ENCODE measurements at places on chromosomes 11 and 22.

DNA sequence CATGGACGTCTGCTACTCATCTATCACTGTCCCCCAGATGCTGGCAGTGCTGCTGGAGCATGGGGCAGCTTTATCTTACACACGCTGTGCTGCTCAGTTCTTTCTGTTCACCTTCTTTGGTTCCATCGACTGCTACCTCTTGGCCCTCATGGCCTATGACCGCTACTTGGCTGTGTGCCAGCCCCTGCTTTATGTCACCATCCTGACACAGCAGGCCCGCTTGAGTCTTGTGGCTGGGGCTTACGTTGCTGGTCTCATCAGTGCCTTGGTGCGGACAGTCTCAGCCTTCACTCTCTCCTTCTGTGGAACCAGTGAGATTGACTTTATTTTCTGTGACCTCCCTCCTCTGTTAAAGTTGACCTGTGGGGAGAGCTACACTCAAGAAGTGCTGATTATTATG is 9.2 kb upstream of the OR9Q2 start:
- no peak for DNase-seq

DNA sequence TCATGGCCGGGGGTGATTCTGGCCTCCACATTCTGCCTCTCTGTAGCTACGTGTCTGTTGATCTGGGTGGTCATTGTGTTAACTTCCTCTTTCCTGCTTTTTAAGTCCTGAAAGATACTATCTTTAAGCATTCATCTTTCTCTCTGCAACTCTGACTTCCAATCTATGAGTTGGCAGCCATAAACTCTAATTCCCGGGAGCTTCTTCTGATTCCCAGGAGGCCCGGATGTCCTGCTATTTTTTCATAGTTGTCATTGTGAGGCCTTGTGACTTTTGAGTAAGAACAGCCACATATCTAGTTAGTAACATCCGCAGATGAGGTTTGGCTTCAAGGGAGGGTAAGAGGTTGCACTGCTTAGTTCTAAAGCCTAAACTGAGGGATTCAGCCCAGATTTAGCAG is 107.8 kb downstream of the SYN3 start:
- no peak for DNase-seq

DNA sequence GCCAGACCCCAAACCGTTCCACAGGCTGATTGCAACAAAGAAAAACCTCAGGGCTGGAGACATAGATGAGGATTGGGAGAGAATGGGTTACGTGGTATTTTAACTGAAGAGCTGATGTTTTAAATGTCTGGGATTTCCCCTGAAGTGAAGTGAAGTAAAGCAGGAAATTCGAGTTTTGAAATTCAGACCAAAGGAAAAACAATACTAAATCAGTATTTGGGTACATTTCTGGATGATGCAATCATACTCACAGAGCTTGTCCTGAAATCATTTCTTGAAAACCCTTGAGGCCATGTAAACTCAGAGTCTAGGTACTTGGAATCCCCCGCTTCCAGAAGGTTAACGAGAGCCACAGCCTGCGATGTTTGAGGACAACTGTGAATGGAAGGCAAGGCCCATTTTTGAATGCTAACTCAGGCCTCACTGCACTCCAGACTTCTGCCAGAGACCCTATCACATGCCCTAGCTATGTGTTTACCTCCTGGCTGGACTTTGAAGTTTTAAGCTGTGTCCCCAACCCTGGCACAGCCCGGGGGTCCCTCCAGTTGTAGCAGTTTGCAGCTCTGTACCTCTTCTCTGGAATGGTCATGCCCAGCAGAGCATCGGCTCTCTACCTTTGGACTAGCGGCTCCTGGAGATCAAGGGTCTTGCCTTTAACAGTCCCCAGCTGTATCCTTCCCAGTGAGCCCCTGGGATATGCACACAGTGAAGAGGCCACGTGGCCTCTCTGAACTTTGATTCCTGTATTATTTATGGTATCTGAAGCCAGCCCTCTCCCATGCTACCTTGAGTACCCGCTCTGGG is 5.4 kb upstream of the FTH1 start:
- no peak for DNase-seq

DNA sequence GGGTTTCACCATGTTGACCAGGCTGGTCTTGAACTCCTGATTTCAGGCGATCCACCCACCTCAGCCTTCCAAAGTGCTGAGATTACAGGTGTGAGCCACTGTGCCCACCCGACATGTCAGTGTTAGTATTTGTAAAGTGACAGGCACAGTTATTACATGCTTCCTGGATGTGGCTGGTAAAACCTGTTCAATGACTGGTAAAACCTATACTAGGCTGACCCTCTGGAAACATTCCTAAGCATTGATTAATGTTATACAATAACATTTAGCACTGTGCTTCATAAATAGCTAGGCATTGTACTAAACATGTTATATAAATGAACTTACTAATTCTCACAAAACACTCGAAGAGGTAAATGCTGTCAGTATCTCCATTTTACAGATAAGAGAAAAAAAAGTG is 20.9 kb upstream of the JHY start:
- DNase-seq, result no peak

DNA sequence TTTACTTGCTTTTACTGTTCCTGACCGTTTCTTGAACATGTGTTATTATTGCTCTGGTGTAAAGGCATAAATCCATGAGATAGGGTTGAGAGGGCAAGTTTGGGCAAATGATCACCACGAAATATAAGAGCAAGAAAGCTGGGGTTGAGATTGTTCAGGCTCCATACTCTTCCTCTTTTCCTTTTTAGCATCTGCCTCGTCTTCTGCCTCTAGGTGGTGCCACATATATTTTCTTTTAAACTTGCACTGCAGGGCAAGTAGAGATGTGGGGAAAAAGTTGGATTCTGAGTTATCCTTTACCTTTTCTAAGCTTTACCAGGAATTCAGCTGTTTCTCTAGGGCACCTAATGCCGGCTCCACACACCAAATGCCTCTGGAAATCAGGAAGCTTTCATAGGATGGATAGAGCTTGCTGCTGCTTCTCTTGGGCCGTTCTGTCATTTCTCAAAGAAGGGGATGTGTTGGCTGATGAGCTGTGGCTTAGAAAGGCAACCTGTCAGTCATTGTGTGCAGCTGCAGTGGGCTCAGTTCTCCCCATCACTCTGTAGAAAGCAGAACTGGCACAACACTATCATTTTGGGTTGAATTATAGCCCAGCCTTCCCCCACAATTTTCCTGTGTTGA is 98.2 kb downstream of the LDLRAD3 start:
- DNase-seq, result no peak

GRCh38 chr22:46041642-46042041 is 64.7 kb upstream of the WNT7B start:
- no peak for DNase-seq

- DNase-seq, result no peak
These were observed 1.7 kb downstream of the APOL5 start for GRCh38 chr22:35719212-35719875.

- peak; percentile 94 for DNase-seq
These were observed 32.5 kb downstream of the PLEKHA7 start for GRCh38 chr11:16981651-16982194.

DNA sequence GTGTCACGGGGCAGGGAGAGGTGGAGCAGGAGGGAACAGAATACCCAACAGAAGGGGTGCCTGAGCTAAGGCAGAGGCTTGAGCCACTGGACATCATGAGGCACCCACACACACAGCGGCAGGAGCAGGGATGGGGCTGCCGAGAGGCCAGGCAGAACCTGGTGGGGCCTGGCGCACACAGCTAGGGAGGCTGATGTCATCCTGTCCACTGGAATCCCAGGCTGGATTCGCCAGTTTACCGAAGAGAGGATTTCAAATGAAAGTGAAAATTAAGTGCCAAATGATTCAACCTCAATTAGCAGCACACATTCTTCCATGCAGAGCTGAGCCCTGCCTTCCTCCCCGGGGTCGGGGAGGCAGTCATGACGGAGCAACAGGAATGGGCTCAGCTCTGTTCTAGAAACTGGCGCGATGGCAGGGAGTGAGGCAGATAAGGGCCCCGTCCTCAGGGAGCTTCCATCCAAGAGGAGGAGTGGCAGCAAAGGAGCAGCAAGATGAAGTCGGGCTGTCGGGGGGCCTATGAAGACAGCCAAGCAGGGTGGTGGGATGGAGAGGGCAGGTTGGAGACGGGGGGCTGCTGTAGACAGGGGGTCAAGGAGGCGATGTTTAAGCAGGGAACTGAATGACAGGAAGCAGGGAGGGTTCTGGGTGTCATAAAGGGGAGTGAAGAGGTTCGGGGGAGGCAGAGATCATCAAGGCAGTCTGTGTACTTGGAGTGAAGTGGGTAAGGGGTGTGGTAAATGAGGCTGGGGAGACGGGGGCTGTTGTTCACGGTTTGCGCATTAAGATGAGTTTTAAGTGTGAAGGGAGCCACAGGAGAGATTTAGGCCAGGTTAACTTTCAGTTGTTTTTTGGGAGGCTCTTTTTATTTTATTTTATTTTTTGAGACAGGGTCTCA is 6.4 kb downstream of the RAC2 start:
- no peak for DNase-seq

DNA sequence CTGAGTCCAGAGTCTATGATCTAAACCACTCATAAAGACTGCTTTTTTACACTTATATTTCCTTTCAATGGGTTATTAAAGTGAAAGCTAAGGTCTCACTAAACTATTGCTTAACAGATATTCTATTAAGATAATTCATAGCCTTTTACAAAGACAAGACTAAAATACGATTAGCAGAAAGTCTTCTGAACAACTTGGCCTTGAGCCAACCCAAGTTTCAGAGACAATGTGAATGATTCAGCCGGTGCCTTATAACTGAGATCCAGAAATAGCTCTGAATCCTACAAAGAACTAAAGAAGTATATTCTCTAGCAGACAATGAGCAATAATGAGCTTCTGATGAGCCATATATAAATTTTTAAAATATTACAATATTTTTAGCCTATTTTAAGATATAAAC is 41.5 kb upstream of the CARD18 start:
- no peak for DNase-seq

GRCh38 chr11:72716290-72716689 is 35.9 kb downstream of the ARAP1 start:
- DNase-seq, result peak; percentile 61

- DNase-seq, result no peak
These were observed 17.3 kb downstream of the RPL27A start for GRCh38 chr11:8699903-8700302.

DNA sequence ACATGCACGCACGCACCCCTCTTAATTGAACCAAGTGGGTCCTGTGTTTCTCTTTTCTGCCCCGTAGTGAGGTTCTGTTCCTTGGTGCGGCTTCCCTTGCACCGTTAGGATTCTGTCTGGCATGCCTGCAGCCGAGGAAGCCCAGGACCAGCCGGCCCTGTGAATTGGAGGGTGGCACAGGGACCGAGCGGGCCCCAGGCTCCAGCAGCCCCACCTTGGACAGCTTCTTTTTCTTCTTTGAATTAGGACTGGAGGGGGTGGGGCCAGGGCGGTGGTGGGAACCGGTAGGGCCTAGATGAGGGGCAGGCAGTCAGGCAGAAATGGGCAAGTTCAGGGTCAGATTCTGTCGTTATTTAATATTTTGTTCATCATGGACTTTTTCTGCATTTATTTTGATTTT is 94.7 kb downstream of the MPPED1 start:
- no peak for DNase-seq

- DNase-seq, result no peak
These were observed 621 bp downstream of the HMOX1 start for GRCh38 chr22:35381424-35382009.

- no peak for DNase-seq
These were observed 1.6 kb downstream of the TMEM132A start for GRCh38 chr11:60925868-60926267.

DNA sequence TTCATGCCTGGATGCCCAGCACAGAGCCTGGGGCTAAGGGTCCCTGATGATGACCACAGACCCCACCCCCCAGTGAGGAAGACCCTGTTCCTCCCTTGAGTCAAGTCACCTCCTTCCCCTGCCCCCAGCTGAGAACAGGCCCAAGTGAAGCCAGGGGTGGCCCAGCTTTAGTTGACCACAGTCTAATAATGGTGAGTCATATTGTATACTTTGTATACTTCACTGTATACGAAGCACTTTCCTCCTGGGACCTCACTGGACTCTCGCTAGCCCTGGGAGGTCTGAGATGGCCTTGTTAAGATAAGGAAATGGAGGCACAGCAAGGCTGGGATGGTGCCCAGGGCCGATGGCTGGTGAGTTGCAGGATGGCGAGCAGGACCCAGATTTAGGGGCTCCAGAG is 3.7 kb upstream of the FLRT1 start:
- no peak for DNase-seq

DNA sequence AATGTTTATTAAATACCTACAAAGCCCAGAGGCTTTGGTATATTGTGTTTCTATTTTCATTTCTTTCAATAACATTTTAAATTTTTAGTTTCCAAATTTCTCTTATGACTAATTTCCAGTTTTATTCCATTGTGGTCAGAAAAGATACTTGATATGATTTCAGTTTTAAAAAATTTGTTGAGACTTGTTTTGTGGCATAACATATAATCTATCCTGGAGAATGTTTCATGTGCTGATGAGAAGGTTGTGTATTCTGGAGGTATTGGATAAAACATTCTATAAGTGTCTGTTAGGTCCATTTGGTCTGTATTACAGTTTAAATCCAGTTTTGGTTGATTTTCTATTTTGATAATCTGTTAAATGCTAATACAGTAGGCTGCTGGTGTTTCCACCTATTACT is 9.8 kb upstream of the RAG1 start:
- DNase-seq, result no peak

- no peak for DNase-seq
These were observed 69.3 kb upstream of the WNT7B start for GRCh38 chr22:46046299-46046685.

DNA sequence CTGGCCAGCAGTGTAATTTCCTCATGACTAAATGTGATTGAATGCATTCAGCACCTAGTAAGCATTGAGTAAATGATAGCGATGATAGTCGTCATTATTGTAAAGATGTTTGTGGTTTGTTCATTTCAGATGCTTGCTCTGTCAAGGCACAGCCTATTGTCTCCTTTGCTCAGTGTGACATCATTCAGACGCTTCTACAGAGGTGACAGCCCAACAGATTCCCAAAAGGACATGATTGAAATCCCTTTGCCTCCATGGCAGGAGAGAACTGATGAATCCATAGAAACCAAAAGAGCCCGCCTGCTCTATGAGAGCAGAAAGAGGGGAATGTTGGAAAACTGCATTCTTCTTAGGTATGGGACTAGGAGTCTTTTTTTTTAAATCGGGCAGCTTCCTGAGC is 7.6 kb downstream of the SDHAF2 start:
- no peak for DNase-seq

GRCh38 chr11:64916040-64916774 is 802 bp downstream of the ATG2A start:
- DNase-seq, result peak; percentile 37

GRCh38 chr11:19892387-19892786 is 179.8 kb downstream of the NAV2 start:
- no peak for DNase-seq

DNA sequence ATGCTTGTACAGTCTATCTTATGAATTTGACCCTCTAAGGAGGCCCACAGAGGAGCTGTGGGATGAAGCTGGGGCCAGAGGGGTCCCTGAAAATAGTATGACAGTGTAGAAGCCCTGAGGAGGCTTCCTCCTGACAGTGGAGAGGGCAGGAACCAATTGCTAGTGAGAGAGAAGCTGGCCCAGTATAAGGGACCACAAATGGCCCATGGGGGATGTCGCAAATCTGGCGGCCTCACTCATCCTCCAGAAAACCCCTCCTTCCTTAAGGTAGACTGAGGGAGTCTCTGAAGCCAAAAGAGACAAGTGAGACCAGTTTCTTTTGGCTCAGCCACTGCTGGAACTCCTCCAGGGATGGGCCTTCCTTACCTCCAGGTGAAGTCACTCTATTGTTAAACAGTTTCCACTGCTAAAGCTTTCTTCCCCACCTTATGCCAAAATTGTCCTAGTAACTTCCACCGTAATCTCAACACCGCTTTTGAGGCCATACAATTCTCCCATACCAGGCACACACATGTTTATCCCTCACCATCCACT is 17.8 kb upstream of the CASTOR1 start:
- no peak for DNase-seq

- DNase-seq, result no peak
These were observed 5.0 kb upstream of the SOX10 start for GRCh38 chr22:37989146-37990045.

Measured in spinal cord (tissue), 10 donors.